ENCODE measurements at places on chromosomes 3 and 15.

- no peak for DNase-seq
Measured at GRCh38 chr3:189071446-189071845, 100.3 kb upstream of the TPRG1 start.

DNA sequence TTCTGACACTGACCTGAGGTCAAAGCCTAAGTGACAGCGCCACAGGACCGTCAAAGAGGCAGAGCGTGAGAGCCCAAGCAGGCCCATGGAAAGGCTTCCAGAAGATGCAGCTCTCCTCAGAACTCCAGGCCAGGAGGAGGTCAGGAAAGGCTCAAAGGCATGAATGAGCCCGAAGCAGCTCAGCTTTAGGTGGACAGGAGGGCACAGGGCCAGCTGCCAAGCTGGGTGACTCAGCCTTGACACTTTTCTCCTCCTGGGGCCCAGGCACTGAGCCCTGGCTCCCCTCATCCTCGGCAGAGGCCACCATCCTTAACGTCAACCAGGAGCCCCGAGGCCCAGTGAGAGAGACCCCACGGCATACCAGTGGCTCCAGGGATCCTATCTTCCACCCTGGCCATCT lies 62.9 kb downstream of the ADCY5 start:
- DNase-seq: no peak

GRCh38 chr15:92268900-92269299 lies 124.8 kb upstream of the ST8SIA2 start:
- DNase-seq: no peak

GRCh38 chr3:54660714-54661132 lies 267.1 kb downstream of the LRTM1 start:
- no peak for DNase-seq

All from anterior cingulate cortex (tissue), 58 donors.